ENCODE measurements at places on chromosomes 2 and 18. TPM values are rescaled to one million over a fixed set of nuclear protein-coding genes. Genes with fewer than 3 reads are reported as not detected.

ZEB2 gene
- total RNA-seq: 50.1 TPM

PHLPP1 gene
- total RNA-seq: 5.9 TPM

NEB gene
- total RNA-seq: 0.29 TPM

MAL gene
- total RNA-seq: not detected

CTLA4 gene
- total RNA-seq: not detected

SRD5A2 gene
- not detected for total RNA-seq

ALLC gene
- not detected for total RNA-seq

CDH19 gene
- total RNA-seq: not detected

ST8SIA3 gene
- total RNA-seq: not detected

ASB18 gene
- not detected for total RNA-seq

ESPNL gene
- total RNA-seq: 0.57 TPM

LRRC30 gene
- not detected for total RNA-seq

NYAP2 gene
- not detected for total RNA-seq

CROCC2 gene
- total RNA-seq: not detected

VSNL1 gene
- 0.22 TPM for total RNA-seq

SERPINB13 gene
- not detected for total RNA-seq

FEV gene
- not detected for total RNA-seq

RGPD5 gene
- 42.7 TPM for total RNA-seq

COPS8 gene
- 104 TPM for total RNA-seq

FLACC1 gene
- 1.4 TPM for total RNA-seq

SERPINB3 gene
- not detected for total RNA-seq

CHRND gene
- total RNA-seq: not detected

TUBA3D gene
- total RNA-seq: not detected

Data from placental pericyte (primary cell).